ENCODE measurements at places on chromosomes 5 and 9.
A peak's percentile ranks its signal among the peaks of the same experiment; 100 is the strongest.

GRCh38 chr5:16723821-16724220 is 107.0 kb upstream of the RETREG1 start:
- no peak for DNase-seq

- no peak for DNase-seq
Observed at GRCh38 chr5:128572051-128572929, 34.2 kb upstream of the FBN2 start.

DNA sequence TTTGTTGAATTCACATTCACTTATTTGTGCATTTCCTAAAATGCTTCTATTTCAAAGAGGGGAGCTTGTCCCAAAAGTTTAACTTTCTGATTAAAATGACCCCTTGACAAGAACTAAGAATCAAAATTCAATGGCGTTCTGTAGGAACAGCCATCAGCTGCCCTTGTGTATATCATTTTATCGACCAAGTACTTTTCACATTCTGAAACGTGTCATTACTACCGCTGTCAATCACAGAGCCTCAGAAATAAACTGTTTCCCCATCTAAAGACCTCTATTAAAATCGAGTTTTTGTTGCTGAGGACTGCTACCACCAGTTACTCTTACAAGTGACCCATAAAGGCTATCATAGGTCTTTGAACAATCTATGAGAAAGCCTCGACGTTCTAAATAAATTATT is 1.6 kb upstream of the FOXD1 start:
- DNase-seq, result no peak

DNA sequence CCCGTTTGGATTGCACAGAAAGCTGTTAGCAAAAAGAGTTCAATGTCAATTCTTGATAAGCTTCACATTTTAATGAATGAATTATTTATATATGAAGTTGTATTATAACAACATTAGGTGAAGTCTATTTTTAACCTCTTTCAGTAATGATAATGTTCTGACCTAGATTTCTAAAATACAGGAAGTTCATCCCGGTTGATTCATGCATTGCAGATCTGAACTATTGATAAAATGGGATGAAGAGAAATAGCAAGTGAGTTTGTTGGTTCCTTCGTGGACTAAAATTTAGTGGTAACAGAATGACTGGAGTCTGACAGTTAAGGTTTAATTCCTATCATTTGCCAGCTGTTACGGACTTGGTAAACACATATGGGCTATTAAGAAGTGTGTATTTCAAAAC is 180.5 kb downstream of the PCSK1 start:
- DNase-seq, result no peak

GRCh38 chr9:111148052-111149017 is 110.1 kb upstream of the LPAR1 start:
- peak; percentile 32 for DNase-seq

- no peak for DNase-seq
Observed at GRCh38 chr9:118366228-118366627, 662.0 kb downstream of the TLR4 start.

DNA sequence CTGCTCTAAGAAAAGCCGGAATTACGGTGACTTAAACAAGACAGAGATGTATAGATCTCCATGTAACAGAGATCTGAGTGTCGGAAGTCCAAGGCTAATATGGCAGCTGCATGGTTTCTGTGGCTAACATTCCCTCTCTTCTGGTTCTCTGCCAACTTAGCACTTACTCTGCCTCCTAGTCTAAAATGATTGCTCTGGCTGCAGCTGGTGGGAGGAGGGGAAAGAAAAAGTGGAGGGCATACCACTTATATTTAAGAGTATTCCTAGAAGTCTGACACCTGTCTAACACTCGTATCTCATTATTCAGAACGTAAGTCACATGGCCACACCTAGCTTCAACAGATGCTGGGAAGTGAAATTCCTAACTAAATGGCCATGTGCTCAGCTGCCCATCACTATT is 551.5 kb upstream of the TLE4 start:
- DNase-seq, result no peak

GRCh38 chr9:120490888-120491595 is 88.9 kb downstream of the CDK5RAP2 start:
- peak; percentile 78 for DNase-seq

GRCh38 chr9:131096269-131097125 is at the start of gene AIF1L:
Gene AIF1L, plus strand, starts transcription at chr9:131096531. Its CDS starts 99 bp downstream, at chr9:131096630.
- DNase-seq, result no peak

DNA sequence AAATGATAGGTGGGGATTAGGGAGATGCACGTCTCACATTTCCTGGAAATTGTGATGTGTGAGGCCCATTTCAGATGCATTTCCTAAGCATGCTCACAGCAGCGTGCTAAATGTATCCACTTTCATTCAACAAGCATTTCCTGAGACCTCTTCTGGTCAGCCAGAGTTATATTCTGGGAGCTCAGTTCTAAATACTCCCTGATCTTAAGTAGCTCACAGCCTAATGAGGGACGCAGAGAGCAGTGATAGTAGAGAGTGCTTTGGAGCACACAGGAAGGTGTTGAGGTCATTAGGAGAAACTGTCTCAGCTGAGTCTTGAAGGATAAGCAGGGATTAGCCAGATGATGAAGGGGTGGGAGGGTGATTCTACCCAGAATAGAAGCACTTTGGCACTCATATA is 46.2 kb upstream of the FSD1L start:
- DNase-seq, result no peak

DNA sequence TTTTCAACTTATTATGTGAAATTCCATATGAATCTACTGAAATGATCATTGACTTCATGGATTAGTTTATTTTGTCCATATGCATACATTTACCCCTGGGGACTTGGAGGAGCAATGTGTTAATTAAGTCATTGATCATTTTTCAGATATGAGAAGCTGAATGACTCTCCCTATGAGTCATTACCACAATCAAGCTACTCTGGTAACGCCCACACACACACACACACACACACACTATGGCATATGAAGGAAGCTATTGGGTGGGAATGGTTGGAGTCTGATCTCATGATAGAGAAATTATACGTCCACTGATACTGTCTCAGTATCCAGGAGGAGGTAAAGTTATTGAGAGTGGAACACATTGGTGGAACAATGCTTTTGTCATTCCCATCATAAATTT is 528.9 kb downstream of the AGTPBP1 start:
- DNase-seq, result no peak

DNA sequence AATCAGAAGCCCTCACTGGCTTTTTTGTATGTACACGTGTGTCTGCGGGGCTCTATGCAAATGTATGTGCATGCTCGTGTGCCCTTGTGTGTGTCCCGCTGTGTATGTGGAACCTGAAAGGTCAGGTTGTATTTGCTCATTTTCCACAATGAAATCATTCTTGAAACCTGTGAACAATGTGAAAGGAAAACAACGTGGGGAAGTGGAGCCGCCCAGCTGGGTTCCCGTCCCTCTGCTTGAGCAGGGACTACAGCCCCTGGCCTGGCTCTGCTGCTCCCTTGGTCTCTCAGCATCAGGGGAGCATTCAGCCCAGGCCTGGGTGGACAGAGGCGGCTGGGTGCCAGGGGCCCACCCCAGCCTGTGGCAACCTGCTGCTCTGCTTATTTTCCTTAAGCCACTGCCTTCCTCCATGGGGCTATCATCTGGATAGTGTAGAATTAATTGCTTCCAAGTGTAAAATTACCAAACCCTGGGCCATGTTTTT is 3.0 kb downstream of the ECSCR start:
- no peak for DNase-seq

- no peak for DNase-seq
Observed at GRCh38 chr9:93665128-93665636, 88.8 kb downstream of the PHF2 start.

GRCh38 chr5:179812135-179812825 is 5.6 kb upstream of the MGAT4B start:
- DNase-seq, result no peak

DNA sequence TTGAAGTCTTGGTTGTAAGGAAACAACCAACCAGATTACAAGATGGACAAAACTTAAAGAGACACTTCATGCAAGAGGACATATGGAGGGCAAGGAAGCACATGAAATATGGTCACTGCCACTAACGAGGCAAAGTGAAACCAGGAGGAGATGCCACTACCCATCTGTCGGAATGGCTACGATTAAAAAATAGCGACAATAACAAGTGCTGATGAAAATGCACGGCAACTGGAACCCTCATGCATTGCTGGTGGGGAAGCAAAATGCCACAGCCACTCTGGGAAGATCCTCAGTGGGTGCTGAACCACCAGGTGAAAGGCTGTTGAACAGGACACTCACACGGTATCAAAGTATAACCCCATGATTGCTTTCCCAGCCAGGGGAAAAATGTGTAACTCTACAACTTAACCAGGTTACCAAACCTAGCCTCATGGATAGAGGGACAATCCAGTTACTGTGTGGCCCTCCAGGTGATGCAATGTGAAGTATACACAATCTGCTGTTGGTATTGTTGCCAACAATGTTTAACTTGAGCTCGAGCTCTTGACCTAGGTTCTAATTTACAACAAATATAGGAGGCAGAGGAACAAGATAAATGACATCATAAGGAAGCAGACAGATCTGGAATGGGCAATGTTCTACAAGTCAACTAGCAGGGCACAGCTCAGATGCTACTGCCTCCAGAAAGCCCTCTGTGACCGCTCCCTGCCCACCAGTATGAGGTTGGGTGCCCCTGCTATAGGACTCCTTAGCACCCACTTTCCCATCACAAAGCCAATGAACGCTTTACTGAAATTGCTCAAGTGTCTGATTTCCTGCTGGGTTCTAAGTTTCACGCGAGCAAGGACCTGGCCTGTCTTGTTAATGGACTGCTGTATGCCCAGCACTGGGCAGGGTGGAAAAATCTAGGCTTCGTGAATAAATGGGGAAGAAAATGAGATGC is 25.8 kb downstream of the SH3PXD2B start:
- no peak for DNase-seq

GRCh38 chr5:91379246-91379913 is 3.7 kb downstream of the ARRDC3 start:
- peak; percentile 13 for DNase-seq

DNA sequence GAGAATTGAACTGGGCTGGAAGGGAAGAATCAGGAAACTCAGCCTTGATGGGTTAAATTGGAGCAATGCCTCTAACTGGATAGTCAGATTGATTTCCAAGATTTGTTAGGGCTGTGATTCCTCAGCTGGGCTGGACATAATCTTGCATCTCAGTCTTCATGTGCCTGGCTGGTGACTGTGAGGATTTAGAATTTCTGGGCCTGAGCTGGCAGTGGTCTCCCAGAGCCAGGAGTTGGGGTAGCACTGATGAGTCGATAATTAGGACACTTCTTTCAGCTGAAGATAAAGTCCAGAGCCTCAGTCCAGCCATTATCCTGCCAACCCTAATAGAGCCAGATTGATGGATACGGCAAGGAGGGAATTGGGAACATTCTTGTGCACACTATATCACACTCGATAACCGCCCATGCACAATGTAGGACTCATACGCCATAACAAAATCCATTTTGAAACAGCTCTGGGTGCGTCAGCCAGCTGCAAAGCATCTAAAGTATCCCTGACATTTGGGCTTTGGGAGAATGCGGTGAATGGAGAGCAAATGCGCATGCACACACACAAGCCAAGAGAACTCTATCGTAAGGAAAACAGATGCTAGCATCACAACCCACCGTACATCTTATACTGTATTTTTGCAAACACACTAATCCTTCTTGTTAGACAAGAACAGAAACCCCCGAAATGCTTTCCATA is 405.1 kb upstream of the KLF4 start:
- DNase-seq, result no peak

DNA sequence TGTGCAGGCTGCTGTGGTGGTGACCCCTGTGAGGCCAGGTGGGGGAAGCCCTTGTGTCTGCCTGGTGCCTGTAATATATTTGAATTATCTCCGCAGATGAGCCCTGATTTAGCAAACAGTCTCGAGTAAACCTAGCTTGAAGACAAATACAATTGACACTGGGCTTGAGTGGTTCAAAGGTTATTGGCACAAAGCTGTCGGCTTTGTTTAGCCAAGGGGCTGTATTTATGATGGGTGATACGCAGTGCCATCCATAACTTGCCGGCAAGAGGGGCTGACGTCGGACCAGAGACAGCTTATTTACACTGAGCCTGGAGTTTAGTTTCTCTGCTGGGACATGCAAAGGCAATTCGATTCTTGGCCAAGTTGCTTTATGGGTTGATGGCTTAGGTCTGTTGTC is 20.0 kb upstream of the PITX1 start:
- no peak for DNase-seq

DNA sequence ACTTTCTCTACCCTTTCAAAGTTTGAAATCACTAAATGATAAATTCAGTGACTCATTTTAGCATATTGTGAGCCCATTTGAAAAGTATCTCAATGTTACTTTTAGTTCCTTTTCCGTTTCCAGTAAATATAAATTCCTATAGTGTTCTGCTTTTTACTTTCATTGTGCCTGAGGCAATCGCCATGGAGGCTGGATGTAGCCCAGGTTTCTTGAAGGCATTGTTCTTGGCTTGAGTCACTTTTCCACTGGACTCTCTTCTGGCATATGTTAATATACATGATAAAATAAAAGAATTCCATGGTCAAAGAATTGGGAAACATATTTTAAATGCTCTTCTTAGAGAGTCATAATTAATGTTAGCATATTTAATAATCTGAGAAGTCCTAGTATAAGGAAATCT is 327.0 kb downstream of the IZUMO3 start:
- no peak for DNase-seq

DNA sequence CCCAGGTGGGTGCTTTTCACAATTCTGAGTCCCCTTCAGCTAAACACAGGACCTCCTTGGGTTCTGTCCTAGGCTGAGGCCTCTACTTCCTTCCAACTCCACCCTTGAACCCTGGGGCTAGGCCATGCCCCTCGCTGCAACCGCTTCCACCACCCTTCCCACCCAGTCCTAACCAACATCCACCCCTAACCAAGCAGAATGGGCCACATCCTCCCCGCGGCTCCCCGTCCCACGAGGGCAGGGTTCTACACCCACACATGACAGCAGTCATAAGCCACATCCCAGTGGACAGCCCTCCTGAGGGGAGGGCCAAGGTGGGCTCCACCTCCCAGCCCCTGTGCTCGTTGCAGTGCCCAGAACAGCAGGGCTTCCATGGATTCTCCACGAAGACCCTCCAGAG is 65.8 kb downstream of the SHB start:
- DNase-seq, result peak; percentile 58

GRCh38 chr5:1786621-1787471 is 12.8 kb downstream of the MRPL36 start:
- no peak for DNase-seq

- peak; percentile 23 for DNase-seq
Observed at GRCh38 chr5:174323878-174324281, 278.4 kb downstream of the NSG2 start.

DNA sequence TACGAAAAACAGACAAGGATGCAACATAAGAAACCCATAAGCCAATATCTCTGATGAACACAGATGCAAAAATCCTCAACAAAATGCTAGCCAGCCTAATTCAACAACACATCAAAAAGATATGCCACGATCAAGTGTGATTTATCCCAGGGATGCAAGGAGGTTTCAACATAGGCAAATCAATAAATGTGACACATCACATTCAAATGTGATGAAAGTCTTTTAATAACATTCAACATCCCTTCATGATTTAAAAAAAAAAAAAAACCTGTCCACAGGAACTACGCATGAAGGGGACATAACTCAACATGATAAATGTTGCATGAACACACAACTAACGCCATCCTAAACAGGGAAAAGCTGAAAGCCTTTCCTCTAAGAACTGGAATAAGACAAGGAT is 102.2 kb downstream of the PLPP1 start:
- no peak for DNase-seq

- DNase-seq, result no peak
Observed at GRCh38 chr5:130234816-130235215, 330.6 kb downstream of the CHSY3 start.

GRCh38 chr9:137127301-137128157 is 11.4 kb upstream of the GRIN1 start:
- peak; percentile 84 for DNase-seq

All from suppressor macrophage (primary cell).